ENCODE measurements at places on chromosomes 4 and X.

DNA sequence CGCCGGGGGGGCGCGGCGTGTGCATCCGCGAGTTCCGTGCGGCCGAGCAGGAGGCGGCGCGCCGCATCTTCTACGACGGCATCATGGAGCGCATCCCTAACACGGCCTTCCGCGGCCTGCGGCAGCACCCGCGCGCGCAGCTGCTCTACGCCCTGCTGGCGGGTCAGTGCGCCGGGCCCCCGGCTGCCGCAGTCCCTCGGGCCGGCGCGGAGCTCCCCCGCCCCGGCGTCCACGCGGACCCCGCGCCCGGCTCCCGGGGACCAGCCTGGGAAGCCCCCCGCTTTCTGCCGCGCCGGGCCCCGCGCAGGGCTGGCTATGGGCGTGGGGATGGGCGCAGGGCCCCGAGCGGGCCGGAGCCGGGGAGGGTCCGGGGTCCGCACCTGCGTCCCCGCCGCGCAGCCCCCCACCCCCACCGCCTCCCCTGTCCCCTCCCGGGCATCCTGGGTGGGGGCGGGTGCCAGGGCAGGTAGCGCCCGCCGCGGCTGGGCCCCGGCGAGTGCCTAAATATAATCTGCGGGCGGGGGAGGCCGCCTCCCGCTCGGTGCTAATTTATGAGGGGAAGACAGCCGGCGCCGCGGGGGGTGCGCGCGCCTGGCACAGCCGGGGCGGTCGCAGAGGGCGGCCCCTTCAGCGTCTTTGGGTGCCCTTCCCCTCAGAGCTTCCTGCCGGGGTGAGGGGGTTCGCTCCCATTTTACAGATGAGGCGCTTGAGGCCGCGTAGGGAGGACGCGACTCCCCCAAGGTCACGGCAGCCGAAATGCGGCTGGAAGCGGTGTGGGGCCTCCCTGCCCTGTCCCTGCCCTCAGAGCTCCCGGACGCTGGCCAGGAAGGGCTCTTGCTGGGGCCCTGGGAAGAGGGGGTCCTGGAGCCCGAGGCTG is 837 bp downstream of the NAT8L start:
- DNase-seq: no peak

- no peak for DNase-seq
These were observed 83.5 kb downstream of the ZNF674 start for GRCh38 chrX:46461660-46462191.

- DNase-seq: no peak
These were observed 146.2 kb downstream of the SPATA18 start for GRCh38 chr4:52197306-52197705.

DNA sequence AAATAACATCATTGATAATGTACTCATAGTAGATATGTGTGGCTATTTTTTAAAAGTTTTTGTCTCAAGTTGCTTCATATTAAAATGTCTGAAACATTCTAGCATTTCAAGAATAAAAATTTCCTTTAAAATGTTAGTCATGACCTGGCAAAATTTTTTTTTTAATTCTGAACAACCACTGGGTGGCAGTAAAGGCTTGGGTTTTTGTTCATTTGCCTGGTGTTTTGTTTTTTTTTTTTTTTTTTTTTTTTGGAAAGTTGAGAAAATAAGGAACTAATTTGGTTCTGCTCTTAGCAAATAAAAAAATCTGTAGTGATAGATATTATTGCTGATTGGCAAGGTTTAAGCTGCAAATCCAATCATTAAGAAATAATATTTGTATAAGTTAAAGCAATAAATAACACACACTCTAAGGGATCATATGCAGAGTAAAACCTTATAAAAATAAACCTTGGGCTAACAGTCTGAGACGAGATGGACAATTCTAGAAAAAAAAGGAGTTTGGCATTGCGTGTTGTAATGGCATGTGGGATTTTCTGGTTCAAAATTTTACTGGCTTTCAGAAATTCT is 81.4 kb downstream of the CEP44 start:
- DNase-seq: no peak

- DNase-seq: no peak
These were observed 2.7 kb downstream of the GPRASP2 start for GRCh38 chrX:102714994-102715393.

DNA sequence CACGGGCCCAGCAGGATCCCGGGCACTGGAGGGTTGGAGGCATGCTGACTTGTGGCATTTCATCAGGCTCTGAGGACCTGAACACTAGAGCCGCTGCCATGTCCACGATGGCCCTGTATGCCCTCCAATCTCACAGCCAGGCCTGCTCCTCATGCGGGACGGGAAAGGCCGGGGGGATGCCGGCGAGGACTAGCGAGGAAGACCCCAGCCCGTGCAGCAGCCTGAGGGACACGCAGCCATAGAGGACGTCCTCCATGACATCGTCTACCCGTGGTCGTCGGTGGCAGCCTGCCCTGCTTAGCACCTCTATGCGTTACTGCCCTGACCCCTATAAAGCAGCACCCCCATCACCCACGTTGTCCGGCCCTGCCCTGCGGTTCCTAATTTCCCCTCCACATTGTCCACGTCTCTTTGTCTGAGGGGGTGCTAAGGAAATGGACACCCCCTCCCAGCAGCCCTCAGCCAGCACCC is 32.6 kb downstream of the HMX1 start:
- DNase-seq: no peak

Measured in hematopoietic multipotent progenitor cell (in vitro differentiated cells).